ENCODE measurements at places on chromosomes 13 and 19.

DNA sequence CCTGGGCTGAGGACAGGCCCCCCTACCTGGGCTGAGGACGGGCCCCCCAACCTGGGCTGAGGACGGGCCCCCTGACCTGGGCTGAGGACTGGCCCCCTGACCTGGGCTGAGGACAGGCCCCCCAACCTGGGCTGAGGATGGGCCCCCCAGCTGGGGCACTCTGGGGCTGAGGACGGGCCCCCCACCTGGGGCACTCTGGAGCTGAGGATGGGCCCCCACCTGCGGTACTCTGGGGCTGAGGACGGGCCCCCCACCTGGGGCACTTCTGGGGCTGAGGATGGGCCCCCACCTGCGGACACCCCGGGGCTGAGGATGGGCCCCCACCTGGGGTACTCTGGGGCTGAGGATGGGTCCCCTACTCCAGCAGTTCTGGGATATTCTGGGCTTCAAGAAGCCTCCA, 65.5 kb downstream of the RASA3 start:
- DNase-seq, result no peak

DNA sequence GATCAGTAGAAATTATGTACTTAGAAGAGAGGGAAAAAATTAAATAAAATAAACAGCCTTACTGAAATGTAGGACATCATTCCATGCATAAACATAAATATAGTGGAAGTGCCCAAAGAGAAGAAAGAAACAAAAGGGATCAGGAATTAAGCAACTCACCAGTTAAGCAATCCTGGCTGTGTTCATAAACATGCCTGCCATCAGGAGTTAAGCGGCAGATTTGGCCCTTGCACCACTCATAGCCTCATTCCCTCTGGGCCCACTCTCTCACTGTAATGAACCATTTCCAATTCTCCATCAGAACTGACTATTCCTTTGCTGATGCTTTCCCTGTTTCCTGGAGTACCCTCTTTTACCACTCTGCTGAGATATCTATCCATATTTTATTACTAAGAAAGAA, 281.4 kb downstream of the LHFPL6 start:
- peak; percentile 21 for DNase-seq

GRCh38 chr19:55467236-55468053, 2.9 kb upstream of the C19orf85 start:
- DNase-seq, result peak; percentile 89

DNA sequence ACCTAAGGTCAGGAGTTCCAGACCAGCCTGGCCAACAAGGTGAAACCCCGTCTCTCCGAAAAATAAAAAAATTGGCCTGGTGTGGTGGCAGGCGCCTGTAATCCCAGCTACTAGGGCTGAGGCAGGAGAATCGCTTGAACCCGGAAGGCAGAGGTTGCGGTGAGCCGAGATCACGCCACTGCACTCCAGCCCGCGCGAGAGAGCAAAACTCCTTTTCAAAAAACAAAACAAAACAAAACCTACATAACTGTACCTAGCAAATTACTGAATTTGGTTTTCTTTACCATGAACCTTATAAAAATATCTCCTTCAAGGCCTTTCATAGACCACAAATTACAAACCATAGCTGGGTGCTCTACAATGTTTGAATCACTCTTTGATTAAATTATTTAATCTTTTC, 760 bp downstream of the ZNF91 start:
- no peak for DNase-seq

DNA sequence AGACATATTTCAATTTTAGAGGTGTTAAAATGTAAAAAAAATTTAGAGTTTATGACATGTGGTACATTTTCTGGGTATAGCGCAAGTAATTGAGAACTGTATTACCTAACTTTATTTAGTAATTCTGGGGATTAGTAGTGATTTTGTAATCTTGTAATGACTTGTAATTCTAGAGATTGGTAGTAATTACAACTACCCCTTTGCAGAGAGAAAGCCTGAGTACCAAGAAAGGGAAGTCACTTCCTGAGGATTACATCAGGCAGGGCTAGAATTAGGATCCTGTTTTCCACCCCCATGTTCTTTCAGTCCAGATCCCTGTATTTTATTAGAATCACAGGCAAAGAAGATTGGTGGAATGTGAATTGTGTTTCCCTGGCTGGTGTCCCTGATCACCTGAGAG, 274.9 kb downstream of the KCNRG start:
- no peak for DNase-seq

DNA sequence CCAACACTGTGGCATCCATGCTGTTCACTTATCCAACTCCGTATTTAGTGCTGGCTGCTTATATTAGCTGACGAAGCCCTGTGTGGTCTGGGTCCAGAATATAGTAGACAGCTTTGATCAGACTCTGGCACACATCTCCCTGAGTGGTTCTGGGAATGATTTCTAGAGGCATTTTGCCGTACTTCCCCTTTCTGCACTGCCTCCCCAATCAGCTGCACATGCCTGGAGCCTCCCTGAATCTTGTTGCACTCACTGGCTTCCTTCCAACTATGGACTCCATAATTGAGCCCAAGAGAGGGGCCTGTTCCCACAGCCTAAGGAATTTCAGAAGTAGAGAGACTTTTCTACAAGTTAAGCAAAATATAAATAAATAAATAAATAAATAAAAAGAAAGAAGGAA, 30.4 kb upstream of the PCDH8 start:
- no peak for DNase-seq

DNA sequence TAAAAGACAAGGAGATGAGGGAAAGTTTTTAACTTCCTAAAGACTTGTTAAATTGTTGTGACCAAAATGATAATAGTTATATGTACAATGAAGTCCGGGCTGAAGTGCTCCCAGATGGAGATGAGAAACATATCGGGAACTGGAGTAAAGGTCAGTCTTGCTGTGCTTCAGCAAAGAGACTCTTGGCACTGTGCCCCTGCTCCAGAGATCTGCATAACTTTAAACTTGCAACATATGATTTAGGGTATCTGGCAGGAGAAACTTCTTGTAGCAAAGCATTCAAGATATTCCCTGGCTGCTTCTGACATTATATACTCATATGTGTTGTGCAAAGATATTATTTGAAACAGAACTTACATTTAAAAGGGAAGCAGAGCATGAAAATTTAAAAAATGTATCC, 786.6 kb upstream of the SLITRK6 start:
- no peak for DNase-seq

DNA sequence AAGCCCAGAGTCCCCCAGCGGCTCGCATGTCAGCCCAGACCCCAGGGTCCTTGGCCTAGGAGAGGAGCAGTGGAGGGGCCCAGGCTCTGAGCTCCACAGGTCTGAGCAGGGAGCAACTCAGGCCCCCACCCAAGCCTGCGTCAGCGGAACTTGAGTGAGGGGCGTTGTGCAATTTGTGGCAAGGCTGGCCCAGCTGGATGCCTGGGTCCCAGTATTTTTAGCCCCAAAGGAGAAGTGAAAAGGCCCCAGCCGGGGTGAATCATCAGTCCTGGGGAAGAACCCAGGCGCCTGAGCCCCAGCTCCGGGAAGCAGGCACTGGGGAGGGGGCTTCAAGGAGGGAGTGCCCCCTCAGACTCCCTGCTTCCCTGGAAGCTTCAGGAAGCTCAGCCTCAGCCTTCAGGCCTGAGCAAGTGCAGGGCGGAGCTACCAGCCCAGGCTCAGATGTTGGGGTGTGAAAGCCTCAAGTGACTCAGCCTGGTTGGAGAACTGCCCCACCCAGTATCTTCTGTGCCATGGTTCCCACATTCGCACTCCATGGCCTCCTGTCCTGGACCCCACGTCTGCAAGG, 7.2 kb downstream of the MED29 start:
- peak; percentile 75 for DNase-seq

GRCh38 chr13:101053301-101054093, 362.8 kb downstream of the NALCN start:
- no peak for DNase-seq

- DNase-seq, result no peak
These were observed 23.3 kb upstream of the RBM26 start for GRCh38 chr13:79429309-79429708.

DNA sequence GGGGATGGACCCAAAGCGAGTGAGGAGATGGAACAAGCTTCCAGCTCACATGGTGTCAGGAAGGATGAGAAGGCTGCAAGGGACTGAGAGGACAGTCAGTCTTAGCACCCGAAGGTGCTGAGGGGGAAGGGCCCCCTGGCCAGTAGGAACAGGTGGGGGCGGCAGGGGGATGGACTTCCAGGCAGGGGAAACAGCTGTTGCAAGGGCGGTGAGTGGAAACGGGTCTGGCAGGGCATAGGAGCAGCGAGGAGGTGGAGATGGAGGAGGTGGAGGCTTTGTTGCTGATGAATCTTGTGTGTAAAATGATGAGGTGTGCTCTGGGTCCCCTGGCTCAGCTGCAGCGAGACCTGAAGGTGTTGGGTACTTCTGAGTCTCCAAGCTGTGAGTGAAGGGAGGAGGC, 1.2 kb downstream of the MAP1S start:
- DNase-seq, result peak; percentile 26

DNA sequence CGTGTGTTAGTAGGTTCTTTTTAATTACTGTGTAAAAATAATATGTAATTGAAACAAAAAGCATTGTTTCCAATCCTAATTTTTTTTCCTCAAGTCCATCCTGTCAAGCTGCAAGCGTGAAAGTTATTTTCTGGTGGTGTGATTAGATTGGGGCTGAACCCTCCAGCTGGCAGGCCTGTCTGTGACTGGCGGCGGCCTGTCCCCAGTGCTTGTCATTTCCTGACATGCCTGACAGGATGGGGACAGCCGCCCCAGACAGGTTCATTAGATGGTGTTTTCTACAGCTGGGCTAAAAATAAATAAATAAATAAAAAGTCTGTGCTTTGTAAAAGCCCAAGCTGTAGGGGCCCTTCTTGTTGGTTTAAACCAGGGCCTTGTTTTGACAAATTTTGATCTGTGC, 53.7 kb upstream of the MAB21L1 start:
- no peak for DNase-seq

Measured in AG08396 (cell line).